Right forelimb (tissue), 1 donor: ENCODE measurements at places on chromosomes 5 and 9.

DNA sequence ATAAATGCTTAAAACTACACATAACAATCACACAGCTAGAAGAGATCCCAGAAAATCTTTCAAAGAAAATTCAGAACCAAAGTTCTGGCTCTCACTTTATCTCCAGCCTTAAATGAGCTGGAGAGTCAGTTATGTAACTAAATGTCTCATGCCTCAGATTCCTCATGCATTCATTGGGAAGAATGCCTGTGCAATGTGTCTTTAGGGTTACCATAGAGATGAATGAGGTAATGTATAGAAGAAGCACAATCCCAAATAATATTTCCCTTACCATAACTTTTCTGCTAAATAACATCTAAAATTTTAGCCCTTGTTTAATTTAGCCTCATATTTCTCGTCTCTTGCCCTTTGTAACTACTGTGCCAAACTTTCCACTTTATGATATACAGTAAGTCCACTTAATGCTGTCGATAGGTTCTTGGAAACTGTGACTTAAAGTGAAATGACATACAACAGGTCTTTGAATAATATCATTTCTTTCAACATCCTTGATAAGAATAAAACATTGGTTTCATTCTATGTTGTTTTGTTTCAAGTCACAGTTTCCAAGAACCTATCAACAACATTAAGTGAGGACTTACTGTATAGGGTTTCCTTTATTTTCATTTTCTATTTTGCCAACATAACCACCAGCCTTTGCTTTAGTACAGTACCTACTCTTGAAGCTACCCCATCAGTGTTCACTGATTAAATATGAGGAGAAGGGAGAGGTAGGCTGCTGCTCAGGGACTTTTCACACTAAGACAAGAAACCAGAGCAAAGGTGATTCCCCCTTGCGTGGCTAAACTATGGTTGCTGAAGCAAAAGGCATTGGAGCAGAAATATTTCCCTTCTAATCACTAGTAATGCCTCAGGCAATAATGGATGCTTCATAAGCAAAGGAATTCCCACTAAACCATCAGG is 295.7 kb upstream of the PTGER4 start:
- no peak for DNase-seq

- DNase-seq: no peak
Observed at GRCh38 chr9:19967216-19967887, 178.5 kb upstream of the SLC24A2 start.

DNA sequence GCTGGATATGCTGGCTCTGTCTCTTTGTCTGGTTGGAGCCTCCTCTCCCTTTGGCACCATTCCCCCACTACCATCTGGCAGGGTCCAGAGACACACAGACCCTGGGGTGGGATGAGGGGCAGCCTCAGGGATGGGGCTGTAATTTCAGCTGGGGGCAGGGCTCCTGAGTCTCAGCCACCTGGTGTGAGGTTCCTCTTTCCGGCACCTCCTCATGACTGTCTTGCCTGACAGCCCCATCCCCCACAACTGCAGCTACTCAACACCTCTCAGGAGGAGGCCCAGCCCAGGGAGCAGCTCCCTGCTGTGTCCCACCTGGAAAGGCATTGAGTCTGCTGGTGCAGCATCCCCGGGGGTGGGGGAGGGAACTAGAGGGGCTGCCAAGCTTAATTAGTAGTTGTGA is 11.7 kb upstream of the RPS14 start:
- DNase-seq: no peak

DNA sequence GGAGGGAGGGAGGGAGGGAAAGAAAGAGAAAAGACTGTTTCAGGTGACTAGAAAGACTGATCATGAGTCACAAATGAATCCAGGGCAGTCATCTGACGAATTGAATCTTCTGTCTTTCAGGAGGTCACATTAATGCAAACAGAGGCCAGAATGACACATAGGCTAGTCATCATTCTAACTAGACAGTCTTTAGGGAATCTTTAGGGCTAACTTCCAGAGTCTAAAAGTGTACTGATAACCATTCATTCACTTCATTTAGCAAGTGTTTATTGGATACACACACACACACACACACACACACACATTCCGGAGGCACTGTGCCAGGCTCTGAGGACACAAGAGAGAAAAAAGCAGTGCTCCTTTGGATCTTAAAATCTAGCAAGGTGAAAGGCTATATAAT is 156.7 kb downstream of the EBF1 start:
- no peak for DNase-seq
